ENCODE measurements at places on chromosomes 6 and 20.

DNA sequence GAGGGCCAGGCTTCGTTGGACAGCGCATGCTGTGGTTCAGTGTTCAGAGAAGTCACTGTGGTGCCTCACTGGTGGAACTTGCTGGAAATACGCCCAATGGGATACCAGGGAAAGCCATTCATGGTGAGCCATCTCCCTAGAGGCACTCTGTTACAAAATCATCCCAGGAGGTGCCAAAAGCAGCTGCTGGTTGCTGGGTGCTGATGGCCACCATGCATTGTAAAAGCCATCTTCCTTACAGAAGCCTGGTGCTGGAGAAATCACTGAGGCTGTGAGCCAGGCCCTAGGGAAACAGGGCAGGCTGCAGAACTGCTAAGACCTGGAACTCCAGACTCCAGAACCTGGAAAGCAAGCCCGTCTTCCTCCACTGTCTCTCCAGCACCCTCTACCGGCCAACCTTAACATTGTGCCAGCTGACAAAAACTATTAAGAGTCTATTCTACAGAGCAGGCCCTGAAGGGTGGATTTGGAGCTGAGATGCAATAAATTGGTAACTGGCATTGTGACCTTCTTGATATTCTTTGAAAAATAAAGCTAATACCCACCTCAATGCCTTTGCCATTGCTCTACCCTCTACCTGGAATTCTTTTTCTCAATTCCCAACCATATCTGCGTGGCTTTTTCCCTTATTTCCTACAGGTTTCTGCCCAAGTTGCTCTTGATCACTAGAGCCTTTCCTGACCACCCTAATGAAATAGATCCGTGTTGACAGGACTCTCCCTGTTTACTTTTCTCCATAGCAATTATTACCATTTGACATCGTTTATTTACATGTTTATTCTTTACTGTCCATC, 18.5 kb downstream of the SNRPB start:
- DNase-seq, result peak; percentile 69

GRCh38 chr20:37228082-37228481, 33.5 kb downstream of the GHRH start:
- DNase-seq, result no peak

DNA sequence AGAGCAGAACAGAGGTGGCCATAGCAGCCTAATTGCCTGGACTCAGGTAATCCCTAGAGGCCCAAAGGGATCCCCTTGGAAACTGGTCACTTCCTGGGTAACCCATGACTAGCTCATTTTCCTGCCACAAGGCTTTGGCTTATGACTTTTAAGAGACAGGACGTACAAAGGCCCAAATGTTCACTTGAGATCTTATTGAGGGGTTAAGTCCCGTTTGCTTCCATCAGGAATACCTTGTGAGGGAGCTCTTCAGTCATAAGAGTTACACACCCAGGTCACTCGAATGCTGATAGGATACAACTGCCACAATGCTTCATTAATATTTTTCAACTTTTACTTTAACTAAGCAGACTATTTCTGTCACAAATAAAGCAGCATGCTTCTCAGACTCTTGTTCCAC, 51.7 kb downstream of the TMEM170B start:
- DNase-seq, result no peak

- no peak for DNase-seq
Measured at GRCh38 chr6:14309516-14309915, 191.9 kb downstream of the CD83 start.

DNA sequence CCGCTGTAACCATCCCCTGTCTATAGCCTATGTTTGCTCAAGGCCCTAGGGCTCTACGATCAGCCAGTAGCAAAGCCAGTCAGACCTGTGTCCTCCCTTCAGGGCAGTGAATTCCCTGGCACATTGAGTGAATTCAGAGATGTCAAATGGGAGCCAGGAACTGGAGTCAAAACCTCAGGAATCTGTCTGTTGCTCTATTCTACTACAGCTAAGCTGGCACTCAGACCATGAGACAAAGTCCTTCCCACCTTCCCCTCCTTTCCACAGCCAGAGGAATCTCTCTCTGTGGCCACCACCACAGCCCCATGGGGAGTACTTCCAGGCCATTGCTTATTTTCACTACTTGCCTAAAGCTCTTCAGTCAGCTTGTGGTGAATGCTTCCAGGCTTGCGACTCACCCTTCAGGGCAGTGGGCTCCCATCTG, 82.0 kb downstream of the PKIB start:
- DNase-seq, result no peak

DNA sequence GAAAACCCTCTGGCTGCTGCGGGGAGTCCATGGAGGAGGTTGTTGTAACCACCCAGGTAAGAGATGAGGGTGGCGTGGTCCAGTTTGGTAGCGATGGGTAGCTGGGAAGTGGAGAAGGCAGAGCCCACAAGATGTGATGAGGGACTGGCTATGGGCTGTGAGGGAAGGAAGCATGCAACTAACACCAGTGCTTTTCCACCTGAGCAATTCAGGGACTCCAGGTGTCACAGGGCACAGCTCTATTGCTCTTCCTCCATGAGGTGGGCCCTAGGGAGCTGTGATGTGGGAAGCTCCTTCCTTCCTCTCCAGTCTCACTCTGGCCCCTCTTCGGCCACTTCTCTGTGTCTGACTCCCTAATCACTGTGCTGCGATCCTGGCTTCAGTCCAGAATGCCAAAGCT, 32.4 kb upstream of the TGM6 start:
- no peak for DNase-seq

- no peak for DNase-seq
Measured at GRCh38 chr6:169371344-169372127, 117.9 kb upstream of the THBS2 start.

DNA sequence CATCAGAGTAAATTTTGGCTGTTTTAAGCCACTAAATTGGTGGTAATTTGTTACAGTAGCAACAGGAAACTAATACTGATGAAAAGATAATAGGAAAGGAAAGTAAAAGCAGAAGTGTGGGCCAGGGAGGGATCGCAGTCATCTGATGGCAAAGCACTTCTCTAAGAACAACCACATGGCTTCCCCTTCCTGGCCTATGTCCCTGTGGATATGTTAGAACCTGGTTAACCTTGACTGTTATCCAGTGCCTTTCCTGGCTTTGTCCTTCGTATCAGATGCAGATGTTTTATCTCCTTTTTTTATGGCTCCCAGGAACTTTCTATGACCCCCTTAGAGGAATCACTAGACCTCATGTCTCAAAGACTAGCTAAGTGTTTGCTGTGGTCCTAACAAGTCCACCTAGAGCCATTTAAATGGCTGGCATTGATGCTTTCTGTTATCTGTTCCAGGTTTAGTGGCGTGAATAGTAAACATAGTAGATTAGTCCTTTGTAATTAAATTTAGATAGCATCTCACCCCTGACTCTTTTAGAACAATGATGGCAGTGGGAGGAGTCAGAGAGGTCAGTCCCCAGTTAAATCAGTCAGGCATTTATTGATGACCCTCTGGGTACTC, 79.2 kb upstream of the PHACTR2 start:
- no peak for DNase-seq

DNA sequence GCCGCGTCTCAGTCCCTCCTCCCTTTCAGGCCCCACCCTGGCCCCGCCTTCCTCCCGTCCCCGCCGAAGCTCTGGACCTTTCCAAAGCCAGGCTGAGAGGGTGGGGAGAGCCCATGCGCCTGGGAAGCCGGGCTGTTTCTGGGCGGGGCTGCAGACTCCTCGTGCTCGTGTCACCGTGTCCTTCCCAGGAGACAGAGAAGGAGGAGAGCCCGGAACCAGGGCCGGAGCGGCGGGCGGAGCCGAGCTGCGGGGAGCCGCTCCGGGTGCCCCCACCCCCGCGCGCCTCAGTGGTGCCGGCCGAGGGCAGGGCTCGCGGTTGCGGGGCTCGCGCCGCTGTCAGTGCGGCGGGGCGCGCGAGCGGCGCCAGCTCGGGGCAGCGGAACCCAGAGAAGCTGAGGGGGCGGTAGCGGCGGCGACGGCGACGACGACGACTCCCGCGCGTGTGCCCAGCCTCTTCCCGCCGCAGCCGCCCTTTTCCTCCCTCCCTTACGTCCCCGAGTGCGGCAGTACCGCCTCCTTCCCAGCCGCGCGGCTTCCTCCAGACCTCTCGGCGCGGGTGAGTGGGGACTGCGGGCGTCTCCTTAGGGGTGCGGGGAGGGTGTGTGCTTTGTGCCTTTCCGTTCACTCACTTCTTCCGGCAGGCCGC, at the start of gene RALY:
Gene RALY (plus strand): TSS at position 336 of the 646 bp plus-strand sequence. CDS start 78,164 bp downstream, outside the sequence.
- no peak for DNase-seq

GRCh38 chr20:59028812-59029211, 3.3 kb downstream of the ATP5F1E start:
- DNase-seq, result no peak

GRCh38 chr20:11372876-11373790, 544.6 kb upstream of the BTBD3 start:
- DNase-seq, result peak; percentile 54

DNA sequence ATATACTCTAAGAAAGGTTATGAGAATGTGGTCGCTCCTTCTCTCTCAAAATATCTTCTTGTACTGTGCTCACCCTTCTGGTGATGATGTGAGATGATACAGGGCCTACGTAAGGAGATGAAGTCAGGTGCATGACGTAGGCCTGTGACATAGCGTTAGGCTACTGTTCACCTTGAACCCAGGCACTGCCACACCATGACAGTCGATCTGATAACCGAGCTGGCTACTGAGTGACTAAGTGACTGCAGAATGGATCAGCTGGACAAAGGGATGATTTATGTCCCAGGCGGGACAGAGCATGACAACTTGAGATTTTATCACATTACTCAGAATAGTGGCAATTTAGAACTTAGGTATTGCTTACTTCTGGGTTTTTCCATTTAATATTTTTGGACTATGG, 11.2 kb downstream of the SLC24A3 start:
- DNase-seq, result no peak

GRCh38 chr6:31356216-31356945, 598 bp downstream of the HLA-B start:
- DNase-seq, result no peak

DNA sequence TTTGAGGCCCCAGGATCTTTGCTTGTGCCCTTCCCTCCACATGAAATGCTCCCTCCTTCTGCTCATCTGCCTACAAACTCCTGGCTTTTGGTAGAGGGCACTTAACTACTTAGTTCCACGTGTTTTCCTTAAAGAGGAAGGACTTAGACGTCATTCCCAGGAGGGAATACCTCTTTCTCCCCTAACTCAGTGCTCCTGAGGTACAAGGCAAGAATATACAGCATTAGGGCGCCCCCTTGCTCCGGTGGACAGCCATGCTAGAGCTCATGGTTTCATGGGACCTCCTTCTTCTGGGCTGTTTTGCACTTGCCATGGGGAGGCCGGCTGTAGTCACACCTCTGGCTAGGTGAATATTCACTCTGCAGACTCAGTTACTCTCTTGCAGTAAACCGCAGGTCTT, 93.8 kb upstream of the LY86 start:
- DNase-seq, result no peak

GRCh38 chr6:168362276-168362990, 42.9 kb upstream of the DACT2 start:
- no peak for DNase-seq

DNA sequence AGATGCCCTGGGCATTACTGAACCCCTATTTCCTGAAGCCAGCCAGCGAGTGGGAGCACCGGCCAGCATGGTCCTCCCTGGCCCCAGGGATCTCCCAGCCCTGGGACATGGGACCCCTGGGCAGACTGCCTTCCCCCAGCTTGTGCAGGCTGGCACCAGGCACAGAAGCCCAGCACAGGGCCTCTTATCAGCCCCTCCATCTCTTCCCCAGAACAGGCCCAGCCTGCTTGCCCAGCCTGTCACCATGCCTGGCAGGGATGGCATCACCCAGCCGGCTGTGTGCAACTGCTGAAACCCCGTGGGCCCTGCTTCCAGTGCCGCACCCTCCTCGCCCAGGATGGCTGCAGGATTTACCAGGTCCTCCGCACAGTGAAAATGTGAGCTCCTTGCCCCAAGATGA, 6.1 kb upstream of the OSBPL2 start:
- no peak for DNase-seq

DNA sequence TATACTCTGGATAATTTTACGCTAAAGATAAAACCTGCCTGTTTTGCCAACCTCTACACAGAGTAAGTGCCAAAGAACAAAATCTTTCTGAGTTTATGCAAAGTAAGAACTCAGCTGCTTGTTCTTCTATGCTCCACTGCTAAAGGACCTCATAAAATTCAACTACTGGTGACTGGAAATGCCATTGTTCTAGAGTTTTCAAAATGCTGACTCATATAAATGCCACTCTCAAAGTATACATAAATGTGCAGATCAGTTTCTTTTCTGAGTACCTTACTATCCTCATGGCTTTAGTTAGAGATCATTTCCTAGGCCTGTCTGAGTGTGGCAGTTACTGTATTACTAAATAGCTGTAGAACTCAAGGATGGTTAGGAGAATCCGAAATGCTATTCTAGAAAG, 45.6 kb downstream of the LYRM4 start:
- peak; percentile 43 for DNase-seq

- no peak for DNase-seq
Measured at GRCh38 chr6:169746556-169746955, 4.8 kb downstream of the DYNLT2 start.

GRCh38 chr6:167351656-167352345, 26.9 kb downstream of the TTLL2 start:
- no peak for DNase-seq
